GM23248 (cell line): ENCODE measurements at places on chromosomes 6 and 20.

- no peak for DNase-seq
These were observed 24.7 kb upstream of the HIVEP1 start for GRCh38 chr6:11987386-11987785.

- peak; percentile 86 for DNase-seq
These were observed 1.3 kb downstream of the TAPBP start for GRCh38 chr6:33312361-33313104.

DNA sequence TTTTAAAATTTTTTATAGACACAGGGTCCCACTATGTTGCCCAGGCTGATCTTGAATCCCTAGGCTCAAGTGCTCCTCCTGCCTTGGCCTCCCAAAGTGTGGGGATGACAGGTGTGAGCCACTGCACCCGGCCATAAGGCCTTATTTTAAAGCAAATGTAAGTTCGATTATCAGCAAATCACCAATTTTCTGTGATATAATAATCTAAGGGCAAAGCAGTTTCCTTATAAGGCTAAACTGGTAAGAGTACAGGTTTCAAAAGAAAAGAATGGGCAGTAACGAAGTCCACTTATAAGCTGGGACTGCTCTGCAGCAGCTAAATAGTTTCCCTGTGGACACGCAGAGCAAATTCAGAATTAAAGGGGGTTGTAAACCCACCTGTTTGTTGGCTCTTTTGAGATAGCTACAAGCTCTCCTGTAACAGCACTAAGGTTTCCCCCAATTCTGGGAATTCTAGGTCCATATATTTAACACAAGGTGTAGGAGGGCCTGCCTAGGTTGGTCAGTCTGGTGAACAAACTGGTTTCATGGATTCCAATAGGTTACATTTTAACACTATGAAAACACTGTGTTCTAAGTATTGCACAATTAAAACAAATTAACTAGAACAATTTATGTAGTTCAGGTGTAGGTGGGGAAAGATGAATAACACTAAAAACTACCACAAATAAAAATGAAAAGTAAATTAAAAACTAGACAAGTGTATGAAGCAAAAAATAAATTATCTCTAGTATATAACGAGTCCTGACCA lies 26.3 kb downstream of the LHFPL5 start:
- no peak for DNase-seq

- peak; percentile 48 for DNase-seq
These were observed 18.6 kb downstream of the RRBP1 start for GRCh38 chr20:17663486-17663885.

DNA sequence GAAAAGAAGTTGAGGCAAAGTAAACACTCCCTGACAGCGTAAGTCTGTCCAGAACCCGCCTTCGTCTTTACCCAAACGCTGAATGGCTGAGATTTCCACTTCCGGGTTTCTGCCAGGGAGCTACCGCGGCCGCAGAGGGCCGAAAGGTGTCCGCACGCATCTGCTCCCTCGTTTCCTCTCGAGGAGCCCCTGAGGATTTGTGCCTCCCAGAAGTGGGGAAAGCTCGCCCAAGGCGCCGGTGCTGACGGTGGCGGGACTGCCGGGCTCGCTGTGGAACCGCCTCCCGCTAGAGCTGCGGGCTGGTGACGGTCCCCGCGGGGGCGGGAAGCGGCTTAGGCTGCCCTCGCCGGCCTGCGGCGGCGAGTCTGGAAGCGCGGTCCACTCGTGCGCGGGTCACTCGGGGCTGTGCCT lies 1760.2 kb upstream of the DEFB115 start:
- peak; percentile 5 for DNase-seq

DNA sequence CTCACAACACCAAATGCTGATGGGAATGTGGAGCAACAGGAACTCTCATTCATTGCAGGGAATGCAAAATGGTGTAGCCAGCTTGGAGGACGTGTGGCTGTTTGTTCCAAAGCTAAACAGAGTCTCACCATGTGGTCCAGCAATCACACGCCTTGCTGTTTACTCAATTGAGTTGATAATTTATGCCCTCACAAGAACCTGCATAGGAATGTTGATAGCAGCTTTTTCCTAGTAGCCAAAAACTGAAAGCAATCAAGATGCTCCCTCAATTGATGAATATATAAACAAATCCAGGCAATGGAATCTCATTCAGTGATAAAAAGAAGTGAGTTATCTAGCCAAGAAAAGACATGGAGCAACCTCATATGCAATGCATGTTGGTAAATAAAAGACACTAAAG lies 15.6 kb upstream of the VSX1 start:
- DNase-seq: no peak

GRCh38 chr20:7189231-7189630 lies 421.7 kb downstream of the BMP2 start:
- no peak for DNase-seq

DNA sequence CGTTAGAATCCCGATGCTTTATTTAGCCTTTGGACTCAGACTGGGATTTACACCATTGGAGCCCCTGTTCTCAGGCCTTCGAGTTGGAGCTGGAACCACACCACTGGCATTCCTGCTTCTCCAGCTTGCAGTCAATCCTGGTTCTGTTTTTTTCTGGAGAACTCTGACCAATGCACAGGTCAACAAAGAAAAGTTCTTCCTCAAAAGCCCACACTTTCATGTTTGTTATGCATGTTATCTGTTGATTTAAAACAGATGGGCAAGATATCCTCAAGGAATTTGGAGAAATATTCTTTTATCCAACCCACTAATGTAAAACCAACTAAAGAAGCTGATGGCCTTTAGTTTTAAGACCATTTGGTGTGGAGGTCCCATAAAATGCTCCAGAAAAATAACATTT lies 205.7 kb downstream of the ANKRD60 start:
- no peak for DNase-seq

GRCh38 chr6:65745614-65746013 lies 38.6 kb upstream of the EYS start:
- no peak for DNase-seq

GRCh38 chr20:63100174-63100925 lies 93.6 kb upstream of the BHLHE23 start:
- no peak for DNase-seq

GRCh38 chr6:10407674-10408054 lies 7.2 kb downstream of the TFAP2A start:
- DNase-seq: no peak

DNA sequence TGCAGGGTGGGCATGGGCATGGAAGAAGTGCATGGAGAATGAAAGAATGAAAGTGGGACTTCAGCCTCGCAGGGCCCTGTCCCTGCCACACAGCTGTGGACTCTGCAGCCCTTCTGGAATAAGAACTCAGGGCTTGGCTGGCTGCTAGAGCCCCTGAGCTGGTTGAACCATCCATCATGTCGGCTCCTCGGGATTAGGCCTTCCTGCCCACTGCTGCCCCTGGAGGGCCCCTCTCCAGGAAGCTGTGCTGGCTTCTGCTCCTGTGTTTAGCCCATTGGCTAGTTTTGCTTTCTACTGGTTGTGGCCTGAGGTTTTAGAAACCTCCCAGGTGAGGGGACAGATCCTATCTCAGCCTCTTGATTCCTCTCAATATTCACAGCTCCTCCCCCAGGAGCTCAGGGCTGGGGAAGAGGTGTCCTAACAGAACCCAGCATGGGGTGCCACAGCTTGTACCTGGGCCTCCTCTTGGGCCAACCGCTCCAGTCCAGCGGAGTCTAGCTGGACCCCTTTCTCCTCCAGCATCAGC lies 7.9 kb downstream of the AARS2 start:
- no peak for DNase-seq

DNA sequence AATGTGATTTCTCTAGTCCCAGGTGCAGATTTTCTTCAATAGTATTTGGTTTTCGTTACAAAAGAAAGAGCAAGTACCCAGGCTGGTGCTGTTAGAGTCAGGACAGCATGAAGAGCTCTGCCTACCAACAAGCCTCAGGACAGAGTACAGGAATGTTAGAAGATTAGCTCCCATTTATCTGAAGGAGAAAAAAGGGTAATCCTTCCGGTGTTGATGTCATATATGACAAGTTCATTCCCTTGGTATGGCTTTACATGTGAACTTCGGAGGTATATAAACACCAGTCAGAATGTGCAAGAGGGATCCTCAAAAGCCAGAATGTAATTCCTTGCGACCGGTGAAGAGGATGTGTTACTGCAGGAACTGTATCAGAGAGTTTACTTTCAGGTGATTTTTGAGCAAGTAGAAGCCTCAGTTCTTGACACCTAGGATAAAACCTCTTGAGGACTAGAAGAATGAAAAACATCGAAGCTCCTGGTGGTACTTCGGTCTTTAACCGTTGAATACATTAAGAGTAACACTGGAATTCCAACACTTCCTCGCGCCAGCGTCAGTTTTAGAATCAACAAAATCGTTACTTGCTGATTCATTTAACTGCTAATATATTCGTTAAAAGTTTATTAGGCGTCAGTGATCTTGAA lies 194.2 kb upstream of the ZNF184 start:
- DNase-seq: no peak

DNA sequence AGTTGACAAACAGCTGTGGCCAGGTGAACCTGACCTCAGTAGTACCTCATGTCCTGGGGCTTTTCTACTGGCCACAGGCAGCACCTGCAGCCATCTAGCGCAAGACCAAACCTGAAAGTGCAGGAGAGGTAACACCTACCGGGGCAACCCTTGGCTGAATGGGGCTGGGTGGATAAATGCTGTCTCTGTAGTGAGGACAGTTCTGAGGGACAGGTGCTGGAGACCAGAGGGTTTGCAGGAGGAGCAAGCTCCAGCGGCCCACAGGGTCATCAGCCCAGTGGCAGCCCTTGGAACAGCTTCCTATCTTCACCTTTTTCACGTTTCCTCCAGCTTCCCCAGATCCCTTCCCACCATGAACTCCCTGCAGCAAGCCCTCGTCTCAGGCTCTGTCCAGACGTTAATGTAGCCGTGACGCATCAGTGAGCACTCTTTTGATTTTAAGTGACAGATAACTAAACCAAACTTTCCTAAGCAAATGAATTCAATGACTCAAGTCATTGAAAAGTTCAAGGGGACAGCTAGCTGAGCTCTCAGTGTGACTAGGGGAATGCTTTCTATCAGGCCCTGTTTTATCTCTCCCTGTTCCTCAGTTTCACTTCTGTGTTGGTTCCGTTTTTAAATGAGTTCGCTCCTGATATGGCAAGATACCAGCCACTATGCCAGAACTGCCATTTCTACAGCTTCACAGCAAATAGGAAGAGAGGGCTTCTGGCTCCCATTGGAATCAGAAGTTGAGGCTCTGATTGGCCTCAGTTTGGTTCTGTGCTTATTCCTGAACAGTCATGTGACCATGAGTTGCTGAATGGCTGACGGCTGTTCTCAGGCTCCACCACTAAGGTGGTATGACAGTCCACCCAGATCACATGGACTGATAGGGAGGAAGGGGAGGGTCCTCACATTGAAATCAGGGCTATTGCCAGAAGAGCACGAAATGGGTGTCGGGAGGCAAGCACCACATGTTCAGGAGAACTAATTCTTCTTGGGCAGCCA lies 12.1 kb upstream of the PFDN4 start:
- no peak for DNase-seq

DNA sequence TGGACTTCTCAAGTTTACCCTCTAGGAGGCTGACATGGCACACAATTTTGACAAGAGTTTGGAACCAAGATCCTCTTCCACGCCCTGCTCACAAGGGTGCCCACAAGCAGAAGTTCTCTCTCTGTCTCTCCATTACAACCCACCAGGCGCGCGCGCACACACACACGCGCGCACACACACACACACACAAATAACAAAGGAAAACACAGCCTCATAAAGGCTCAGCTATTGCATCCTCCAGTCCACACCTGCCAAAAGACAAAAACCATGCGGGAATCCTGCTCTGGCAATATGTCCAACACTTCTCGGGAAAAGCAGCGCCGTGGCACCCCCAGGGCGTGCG lies 870 bp downstream of the PAK5 start:
- DNase-seq: no peak

DNA sequence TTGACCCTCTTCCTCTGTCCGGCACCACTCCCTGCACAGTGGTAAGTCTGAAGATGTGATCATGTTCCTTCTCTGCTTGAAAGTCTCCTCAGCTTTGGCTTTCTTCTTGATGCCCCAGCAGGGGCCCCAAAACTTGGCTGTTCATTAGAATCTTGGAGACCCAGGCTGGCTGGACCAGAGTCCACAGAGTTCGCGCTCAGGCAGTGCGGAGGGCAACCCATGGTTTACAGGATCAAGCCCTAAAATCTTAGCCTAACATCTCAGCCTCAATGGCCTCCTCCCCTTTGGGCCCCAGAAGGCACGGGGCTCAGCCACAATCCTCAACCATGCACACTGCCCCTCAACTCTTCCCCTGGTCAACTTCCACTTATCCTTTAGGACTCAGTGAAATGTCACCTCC lies 72.9 kb upstream of the GTSF1L start:
- DNase-seq: no peak

- peak; percentile 92 for DNase-seq
These were observed 212.3 kb upstream of the ZNF217 start for GRCh38 chr20:53805895-53806384.

GRCh38 chr6:105797983-105798453 lies 288.1 kb upstream of the PRDM1 start:
- DNase-seq: peak; percentile 87

GRCh38 chr20:59620860-59621505 lies 16.6 kb downstream of the PHACTR3 start:
- DNase-seq: no peak

DNA sequence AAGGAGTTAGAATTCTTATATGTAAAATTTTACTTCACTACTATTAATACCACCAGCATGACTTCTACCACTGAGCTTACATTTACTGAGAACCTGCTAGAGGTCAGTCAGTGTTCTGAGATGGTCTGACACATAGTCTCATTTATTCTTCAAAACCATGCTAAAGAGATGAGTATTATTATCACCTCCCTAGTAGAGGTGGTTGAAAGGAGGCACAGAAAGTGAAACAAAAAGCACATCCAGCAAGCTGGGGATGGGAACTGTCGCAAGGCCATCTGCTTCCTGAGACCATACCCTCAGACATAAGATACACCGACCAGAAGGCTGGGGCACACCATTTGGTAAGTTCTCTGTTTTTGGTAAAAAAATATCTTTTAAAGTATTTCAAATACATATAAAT lies 137.7 kb downstream of the INSM1 start:
- no peak for DNase-seq

DNA sequence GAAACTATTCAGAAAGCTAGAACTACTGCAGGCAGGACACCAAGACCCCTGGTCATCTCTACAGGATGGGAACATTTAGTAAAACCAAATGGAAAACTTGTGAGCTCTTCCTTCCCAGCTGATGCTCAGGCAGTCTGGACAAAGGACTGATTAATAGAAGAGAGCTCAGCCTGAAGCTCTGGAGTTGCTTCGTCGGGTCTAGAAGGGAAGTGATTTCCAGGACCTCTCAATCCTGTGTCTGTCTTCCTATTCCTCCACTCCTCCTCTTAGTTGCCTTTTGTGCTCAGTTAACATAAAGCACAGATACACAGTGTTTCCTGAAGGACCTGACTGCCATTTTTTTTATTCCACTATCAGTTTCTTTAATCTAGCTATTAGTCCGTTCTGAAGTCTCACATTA lies 54.2 kb downstream of the SLC35F1 start:
- DNase-seq: no peak

- DNase-seq: peak; percentile 80
These were observed at the start of gene VSTM2L for GRCh38 chr20:37902504-37903313. Gene VSTM2L (plus strand): TSS chr20:37903127. CDS start chr20:37903351, 224 bp downstream.

- no peak for DNase-seq
These were observed 183.1 kb downstream of the AIG1 start for GRCh38 chr6:143243786-143244185.

- peak; percentile 59 for DNase-seq
These were observed 189.1 kb downstream of the TBX18 start for GRCh38 chr6:84575264-84575663.

GRCh38 chr20:24691901-24692351 lies 222.5 kb downstream of the SYNDIG1 start:
- no peak for DNase-seq
